ENCODE measurements at places on chromosomes 3 and 15.

- DNase-seq: no peak
Measured at GRCh38 chr15:100517846-100518245, 10.9 kb downstream of the CERS3 start.

DNA sequence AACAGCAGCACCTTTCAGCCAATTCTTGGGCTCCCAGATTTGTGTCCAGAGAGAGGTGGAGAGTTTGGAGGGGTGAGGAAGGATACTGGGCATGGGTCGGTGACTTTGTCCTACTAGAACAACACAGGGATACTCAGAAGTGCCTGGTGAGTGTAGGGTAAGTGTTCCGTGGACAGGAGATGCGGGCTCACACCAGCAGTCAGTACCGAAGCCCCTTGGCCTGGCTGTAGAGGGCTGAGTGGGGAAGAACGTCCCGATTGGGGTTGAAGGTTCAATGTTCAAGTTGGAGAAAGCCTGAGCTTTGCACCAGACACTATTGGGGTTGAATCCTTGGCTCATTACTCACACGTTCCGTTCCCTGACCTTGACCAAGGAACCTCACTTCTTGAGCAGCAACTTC lies 40.8 kb upstream of the SLC6A11 start:
- DNase-seq: no peak

DNA sequence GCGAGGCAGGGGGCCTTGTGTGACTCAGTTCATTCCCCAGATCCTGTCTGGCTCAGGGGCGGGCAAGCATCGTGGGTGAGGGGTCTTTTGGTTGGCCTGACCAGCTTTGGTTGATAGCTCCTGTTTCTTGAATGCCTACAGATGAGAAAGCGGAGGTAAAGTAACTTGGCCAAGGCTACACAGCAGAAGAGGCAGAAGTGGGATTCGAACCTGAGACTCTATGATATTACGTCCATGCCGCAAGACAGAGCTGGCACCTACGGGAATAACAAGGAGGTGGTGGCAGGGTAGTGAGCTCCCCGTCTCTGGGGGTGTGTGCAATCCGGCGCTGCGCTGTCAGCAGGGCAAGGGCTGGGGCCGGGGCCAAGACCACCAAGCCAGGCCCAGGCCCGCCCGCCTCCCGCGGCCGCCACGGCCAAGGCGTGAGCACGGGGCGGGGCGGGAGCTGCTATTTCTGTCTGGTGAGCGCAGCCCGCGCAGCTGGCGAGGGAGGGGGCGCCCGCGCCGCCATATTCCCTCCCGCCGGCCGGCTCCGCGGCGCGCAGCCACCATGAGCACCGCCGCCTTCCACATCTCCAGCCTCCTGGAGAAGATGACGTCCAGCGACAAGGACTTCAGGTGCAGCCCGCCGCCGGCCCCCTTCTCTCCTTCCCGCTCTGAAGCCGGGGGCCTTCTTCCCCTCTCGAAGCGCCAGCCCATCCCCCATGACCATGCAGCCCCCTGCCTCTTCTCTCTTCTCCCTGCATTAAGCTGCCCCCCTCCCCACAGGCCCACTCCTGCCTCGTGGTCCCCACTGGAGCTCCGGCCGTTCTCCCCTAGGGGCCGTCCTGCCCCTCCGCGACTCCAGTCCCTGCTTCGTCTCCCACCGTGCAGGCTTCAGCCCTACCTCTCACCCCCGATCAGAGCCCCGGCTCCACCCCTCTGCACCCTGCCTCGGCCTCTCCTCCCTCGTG lies at the start of gene CAND2:
Gene CAND2, plus strand, starts transcription at position 510 of the 953 bp plus-strand sequence. Its CDS starts 41 bp downstream, at position 551.
- DNase-seq: peak; percentile 37

GRCh38 chr3:143562789-143563188 lies 285.5 kb downstream of the SLC9A9 start:
- no peak for DNase-seq

GRCh38 chr15:34644851-34645250 lies 61.4 kb upstream of the GOLGA8B start:
- no peak for DNase-seq

- DNase-seq: no peak
Measured at GRCh38 chr3:101270149-101270548, 50.2 kb downstream of the IMPG2 start.

DNA sequence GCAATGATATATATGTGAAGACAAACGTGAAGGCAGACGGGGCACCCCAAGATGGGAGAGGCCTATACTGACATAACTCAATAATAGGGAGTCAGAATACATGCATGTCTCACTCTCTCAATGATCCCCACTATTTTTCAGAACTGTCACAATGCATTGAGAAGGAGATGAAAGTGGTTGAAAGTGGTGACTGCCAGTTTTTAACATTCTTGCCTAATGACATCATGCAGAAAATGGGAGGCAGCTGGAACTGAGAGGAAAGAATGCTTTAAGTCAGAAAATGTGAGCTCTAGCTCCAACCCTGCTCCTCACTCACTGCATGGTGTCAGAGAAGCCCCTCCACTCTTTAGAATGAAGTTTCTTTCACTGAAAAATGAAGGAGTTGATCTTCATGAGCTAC lies 55.3 kb upstream of the P2RY1 start:
- DNase-seq: no peak

Data from NCI-H1105 (cell line).